PC-9 (cell line): ENCODE measurements at places on chromosomes 7 and 10. TPM values are rescaled to one million over a fixed set of nuclear protein-coding genes. Genes with fewer than 3 reads are reported as not detected.

GRCh38 chr7:36312064-36312914, 77.4 kb upstream of the ANLN start:
- H3K27ac ChIP-seq: no peak overlapping the region
- no peak overlapping the region for H3K4me3 ChIP-seq
- no peaks in the 10 kb centered on the region for H3K36me3 ChIP-seq
- H3K4me1 ChIP-seq: no peaks in the 10 kb centered on the region

- no peak overlapping the region for H3K27ac ChIP-seq
- H3K27me3 ChIP-seq: no peaks in the 10 kb centered on the region
- no peaks in the 10 kb centered on the region for H3K4me1 ChIP-seq
- no peak overlapping the region for H3K4me3 ChIP-seq
- H3K36me3 ChIP-seq: no peaks in the 10 kb centered on the region
Observed at GRCh38 chr7:12056381-12056780, 154.7 kb upstream of the TMEM106B start.

DNA sequence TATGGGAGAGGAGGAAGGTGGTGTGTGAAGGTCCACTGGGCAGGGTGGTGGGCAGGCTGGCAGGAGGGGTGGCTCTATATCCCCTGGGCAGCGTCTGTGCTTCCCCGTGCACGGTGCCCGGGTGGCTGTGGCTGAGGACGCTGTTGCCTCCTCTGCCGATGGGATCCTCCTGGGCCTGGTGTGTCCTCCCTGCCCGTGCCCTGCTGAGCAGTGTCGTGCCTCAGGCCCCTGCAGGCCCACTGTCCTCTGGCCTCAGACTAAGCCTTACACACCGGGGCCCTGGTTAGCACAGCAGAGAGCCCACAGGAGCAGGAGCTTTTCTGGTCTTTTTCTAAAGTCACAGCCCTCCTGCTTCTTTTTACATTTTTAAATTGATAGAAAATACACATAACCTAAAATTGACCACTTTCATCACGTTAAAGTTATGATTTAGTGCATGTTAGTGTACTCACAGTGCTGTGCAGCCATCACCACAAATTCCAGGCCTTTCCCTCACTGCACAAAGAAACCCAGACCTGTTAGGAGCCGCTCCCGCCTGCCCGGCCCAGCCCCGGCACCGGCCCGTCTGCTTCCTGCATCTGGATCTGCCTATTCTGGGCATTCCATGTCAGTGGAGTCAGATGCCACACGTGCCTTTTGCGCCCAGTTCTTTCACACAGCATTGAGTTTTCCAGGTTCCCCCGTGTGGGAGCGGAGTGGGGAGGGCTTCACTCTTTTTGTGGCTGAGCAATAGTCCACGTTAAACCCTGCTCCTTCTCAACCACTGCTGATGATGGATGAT, 19.4 kb downstream of the PFKFB3 start:
- H3K27me3 ChIP-seq: no peaks in the 10 kb centered on the region
- no peak for DNase-seq
- no peak overlapping the region for H3K4me3 ChIP-seq

DNA sequence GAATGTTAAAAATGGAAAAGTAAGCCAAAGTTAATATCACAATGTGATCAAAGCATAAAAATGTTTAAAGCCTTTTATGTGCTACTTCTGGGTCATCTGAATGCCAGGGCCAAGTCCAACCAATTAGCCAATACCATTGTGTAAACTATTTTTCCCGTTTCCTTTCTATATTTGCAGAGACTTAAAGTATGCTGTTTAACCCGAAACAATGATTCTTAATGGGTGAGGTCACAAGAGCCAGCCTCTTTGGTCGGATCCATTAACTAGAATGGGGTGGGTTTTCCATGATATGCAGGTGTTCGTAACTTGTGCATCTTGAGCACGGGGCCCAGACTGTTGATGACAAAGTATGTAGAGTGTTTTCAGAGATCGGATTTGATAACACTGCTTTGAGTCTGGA, 111.3 kb upstream of the IGFBP3 start:
- peak; percentile 96 for DNase-seq
- peak overlapping the region; percentile 92 for H3K27ac ChIP-seq
- no peaks in the 10 kb centered on the region for H3K36me3 ChIP-seq
- H3K4me1 ChIP-seq: peaks cover 58% of the 10 kb centered on the region
- H3K4me3 ChIP-seq: peak overlapping the region; percentile 16; the same call in 1 of the 2 replicates

DNA sequence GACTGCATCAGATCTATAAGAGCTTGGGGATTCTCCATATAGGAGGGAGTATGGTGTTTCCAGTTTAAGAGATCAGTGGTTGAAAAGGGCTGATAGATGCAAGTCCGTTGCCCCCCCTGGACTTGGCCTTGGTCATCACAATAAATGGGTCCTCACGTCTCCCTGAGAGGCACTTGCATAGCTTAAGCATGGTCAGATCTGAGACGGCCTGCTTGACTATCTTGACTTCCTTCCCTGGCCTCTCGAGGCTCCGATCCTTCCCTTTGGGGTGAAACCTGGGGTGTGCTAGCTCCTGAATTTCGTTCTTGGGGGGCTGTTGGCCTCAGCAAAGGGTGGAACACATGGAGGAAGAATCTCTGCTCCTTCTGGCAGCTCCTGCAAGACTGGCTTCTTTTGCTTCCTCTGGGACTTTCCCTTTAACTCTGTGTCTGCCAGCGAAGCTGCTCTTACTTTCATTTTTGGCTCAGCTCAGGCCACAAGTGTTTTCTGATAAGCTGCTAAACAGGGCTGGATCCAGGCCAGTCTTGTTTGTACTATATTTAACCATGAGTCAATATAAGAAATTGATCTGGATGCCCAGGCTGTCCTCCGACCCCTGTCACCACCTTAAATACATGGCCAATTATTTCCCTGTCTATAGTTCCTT, 11.2 kb upstream of the ZNF485 start:
- H3K36me3 ChIP-seq: no peaks in the 10 kb centered on the region
- peak overlapping the region; percentile 12; the same call in 1 of the 2 replicates for H3K4me3 ChIP-seq
- H3K27ac ChIP-seq: no peak overlapping the region

GRCh38 chr7:2084781-2085505, 147.8 kb downstream of the MAD1L1 start:
- no peaks in the 10 kb centered on the region for H3K27me3 ChIP-seq
- H3K27ac ChIP-seq: no peak overlapping the region
- H3K4me3 ChIP-seq: no peak overlapping the region
- no peaks in the 10 kb centered on the region for H3K4me1 ChIP-seq

Gene C7orf25
- total RNA-seq: 4.9 and 7.3 TPM in 2 replicates

DNA sequence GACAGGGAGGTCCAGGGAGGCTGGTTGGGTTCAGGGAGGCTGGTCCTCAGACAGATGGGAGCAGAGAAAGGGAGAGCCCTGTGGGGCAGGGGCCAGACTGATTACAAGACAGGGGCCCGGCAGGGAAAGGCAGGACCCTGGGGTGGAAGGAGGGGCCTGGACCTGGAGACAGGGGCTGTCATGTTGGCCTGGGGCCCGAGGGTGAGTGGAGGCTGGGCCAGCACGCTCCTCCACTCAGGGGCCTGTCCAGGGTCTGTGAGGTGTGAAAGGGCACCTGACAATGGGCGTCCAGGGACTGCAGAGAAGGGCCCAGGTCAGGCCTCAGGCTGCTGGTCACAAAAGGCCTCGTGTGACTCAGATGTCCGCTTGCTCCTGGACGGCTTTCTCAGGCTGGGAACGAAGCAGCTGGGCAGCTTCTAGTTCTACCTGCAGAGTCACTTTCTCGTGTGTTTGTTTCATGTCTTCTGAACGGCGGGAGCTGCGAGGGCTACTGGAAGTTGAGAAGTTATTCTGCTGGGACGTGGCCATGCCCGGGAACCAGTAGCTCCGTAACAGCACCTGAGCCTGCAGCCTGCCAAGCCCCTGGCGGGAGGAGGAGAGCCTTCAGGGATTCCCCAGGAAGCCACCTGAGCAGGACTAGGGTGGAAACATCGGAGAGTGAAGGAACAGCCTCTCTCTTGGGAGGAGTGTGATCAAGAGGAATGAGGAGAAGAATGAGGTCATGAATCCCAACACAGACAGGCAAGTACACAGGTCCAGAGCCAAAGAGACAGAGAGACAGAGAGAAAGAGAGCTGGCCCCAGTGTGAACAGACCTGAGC, 65.8 kb downstream of the KLF6 start:
- DNase-seq: peak; percentile 42
- H3K36me3 ChIP-seq: no peaks in the 10 kb centered on the region
- no peaks in the 10 kb centered on the region for H3K27me3 ChIP-seq
- H3K4me3 ChIP-seq: no peak overlapping the region
- no peak overlapping the region for H3K27ac ChIP-seq

GRCh38 chr10:44439239-44439957, 54.5 kb upstream of the CXCL12 start:
- H3K36me3 ChIP-seq: no peaks in the 10 kb centered on the region
- no peak overlapping the region for H3K4me3 ChIP-seq
- no peak overlapping the region for H3K27ac ChIP-seq
- no peaks in the 10 kb centered on the region for H3K27me3 ChIP-seq
- no peak for DNase-seq
- H3K4me1 ChIP-seq: no peaks in the 10 kb centered on the region

- H3K27ac ChIP-seq: no peak overlapping the region
- no peaks in the 10 kb centered on the region for H3K36me3 ChIP-seq
- no peaks in the 10 kb centered on the region for H3K27me3 ChIP-seq
- no peak overlapping the region for H3K4me3 ChIP-seq
- H3K4me1 ChIP-seq: peaks cover 11% of the 10 kb centered on the region; the same call in 1 of the 2 replicates
Observed at GRCh38 chr10:12729885-12730284, 271.6 kb downstream of the CCDC3 start.

Gene TDRD1
- total RNA-seq: not detected in 2 replicates

DNA sequence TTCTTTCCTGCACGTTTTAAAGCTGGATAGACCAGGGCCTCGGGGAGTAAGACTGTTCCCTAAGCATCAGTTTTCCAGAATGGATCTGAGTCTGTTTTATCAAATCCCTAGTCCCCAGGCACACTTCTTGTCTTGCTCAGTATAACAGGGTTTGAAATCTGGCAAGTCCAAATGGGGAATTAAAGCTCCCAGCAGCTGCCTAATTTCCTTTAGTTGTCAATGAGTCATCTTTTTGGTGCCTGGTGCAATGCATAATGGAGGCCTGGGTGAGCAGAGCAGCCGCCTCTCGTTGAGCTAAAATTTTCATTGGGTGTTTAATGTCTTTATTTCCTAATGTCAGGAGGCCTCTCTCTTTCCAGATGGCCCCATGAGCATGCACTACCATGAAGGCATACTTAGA, 87.9 kb downstream of the STRA8 start:
- no peaks in the 10 kb centered on the region for H3K36me3 ChIP-seq
- H3K27ac ChIP-seq: no peak overlapping the region
- no peaks in the 10 kb centered on the region for H3K4me1 ChIP-seq
- H3K4me3 ChIP-seq: no peak overlapping the region
- DNase-seq: no peak
- H3K27me3 ChIP-seq: 0 out of 2 replicates have a peak, but pooled peaks cover under 1% of the 10 kb centered on the region

Gene HMX3
- total RNA-seq: not detected in 2 replicates

DNA sequence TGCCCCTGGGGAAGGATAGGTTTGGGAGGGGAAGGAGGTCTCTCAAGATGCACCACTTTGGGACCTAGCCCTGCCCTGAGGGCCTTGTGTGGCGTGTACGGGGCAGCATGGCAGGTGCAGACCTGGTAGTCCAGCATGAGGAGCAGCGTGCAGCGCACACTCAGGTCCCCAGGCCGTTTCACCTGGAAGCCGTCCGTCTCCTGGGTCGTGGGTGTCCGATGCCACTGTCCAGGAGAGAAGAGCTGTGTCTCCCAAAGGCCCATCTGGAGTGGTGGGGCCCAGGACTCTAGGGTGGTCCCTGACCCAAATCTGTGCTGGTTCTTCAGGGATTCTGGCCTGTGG, 6.8 kb downstream of the SMARCD3 start:
- no peak overlapping the region for H3K4me3 ChIP-seq
- no peaks in the 10 kb centered on the region for H3K4me1 ChIP-seq
- 0 out of 2 replicates have a peak, but pooled peaks cover 6% of the 10 kb centered on the region for H3K36me3 ChIP-seq

Gene SCART1
- 1.0 and 2.0 TPM in 2 replicates for total RNA-seq

DNA sequence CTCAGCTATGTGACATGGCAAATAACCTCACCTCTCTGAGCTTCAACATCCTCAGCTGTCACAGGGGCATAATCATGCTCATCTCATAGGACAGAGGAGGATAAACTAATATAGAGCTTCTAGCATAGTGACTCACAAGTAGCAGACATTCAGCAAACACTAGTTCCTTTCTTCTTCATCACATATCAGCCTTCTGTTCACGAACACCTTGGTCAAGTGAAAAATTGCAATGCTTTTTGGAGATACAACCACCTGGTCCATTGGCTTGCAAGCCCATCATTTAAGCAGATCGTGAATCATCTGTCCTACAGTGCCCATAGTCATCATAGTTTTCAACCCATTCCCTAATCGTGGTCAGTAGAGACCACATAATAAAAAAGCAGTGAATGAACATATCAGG, 277.9 kb upstream of the YAE1 start:
- H3K27me3 ChIP-seq: peaks cover 25% of the 10 kb centered on the region
- no peaks in the 10 kb centered on the region for H3K36me3 ChIP-seq
- no peak overlapping the region for H3K27ac ChIP-seq
- no peaks in the 10 kb centered on the region for H3K4me1 ChIP-seq
- no peak for DNase-seq
- H3K4me3 ChIP-seq: no peak overlapping the region

- H3K4me3 ChIP-seq: no peak overlapping the region
- H3K27me3 ChIP-seq: no peaks in the 10 kb centered on the region
- no peak overlapping the region for H3K27ac ChIP-seq
- DNase-seq: no peak
- H3K36me3 ChIP-seq: no peaks in the 10 kb centered on the region
Observed at GRCh38 chr10:109427411-109427810, 495.9 kb downstream of the XPNPEP1 start.

DNA sequence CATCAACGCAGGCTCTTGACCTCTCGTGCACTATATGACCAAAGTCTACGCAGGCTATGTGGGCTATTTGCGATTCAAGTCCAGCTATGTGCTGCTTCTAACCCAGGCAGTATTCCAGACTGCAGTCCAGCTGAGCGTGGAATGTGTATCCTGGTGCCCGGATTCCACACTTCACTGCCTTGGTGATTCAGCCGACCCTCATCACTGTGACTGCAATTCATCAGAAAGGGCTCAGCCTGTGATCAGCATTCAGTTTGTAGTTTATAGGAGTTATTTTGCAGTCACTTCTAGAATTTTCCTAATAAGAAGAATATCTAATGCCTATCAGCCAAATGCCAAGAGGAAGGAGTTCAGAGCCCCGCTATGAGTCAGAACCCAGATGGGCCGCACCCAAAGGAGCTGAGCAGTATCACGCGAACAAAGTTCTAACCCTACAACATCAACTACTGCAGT, 119.8 kb upstream of the LANCL2 start:
- H3K4me1 ChIP-seq: peaks cover 17% of the 10 kb centered on the region
- no peaks in the 10 kb centered on the region for H3K36me3 ChIP-seq
- peak; percentile 72 for DNase-seq
- H3K27me3 ChIP-seq: no peaks in the 10 kb centered on the region

DNA sequence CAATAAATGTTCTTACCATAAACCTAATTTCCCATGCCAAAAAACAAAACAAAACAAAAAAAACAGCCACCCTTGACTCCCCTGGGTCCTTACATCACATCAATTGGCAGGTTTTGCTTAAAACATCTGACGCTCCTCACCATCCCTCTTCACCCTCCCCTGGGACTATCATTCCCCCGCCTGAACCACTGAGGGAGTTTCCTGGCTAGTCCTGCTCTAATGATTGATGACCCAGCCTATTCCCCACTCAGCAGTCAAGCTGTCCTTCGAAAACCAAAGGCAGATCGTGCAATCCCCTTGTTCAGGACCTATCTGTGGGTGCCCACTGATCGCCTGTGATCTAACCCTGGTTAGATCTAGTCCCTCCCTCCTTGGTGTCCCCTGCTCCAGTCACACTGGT, 11.2 kb upstream of the FRMPD2 start:
- peaks cover 24% of the 10 kb centered on the region for H3K27me3 ChIP-seq
- peaks cover 15% of the 10 kb centered on the region for H3K4me1 ChIP-seq
- H3K27ac ChIP-seq: no peak overlapping the region
- H3K36me3 ChIP-seq: no peaks in the 10 kb centered on the region
- H3K4me3 ChIP-seq: no peak overlapping the region

Gene SLC13A1
- not detected in 2 replicates for total RNA-seq
